ENCODE measurements at places on chromosomes 13 and 19. TPM values are rescaled to one million over a fixed set of nuclear protein-coding genes. Genes with fewer than 3 reads are reported as not detected.
A peak's percentile ranks its signal among the peaks of the same experiment; 100 is the strongest.

The BEST2 gene
- not detected for polyA plus RNA-seq

- no peak for DNase-seq
These were observed 4.7 kb upstream of the ZNF606 start for GRCh38 chr19:58007285-58007684.

DNA sequence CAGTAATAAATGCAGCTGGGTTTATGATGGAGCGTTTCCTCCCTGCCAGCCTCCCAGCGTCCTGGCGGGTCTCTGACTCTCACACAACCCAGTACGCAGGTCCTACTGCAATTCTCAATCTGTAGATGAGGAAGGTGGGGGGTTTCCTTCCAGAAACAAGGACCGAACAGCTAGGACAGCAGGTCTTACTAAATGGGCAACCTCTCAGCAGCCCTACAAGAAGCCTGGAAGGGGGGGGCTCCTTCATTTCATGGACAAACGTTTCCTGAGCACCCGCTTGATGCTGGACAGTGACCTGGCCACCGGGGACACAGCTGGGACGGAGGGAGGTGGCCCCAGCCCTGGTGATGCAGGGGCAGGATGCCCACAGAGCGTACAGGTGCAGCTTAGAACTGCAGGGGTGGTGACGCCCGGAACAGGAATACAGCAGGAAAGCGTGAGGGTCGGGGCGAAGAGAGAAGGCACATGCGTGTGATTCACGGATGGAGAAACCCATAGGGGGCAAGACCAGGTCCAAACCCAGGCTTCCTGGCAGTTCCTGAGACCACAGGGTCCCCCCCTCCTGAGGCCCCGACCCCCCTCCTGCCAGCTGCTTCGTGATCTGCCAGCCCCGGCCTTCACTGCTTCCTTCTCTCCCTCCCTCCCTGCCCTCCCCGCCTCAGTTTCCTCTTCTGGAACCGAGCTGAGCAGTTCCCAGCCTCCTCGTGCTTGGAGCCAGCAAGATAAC lies 732 bp upstream of the C2CD4C start:
- no peak for DNase-seq

- no peak for DNase-seq
These were observed 6.4 kb downstream of the LATS2 start for GRCh38 chr13:21055016-21055415.

GRCh38 chr13:32468502-32469142 lies 40.7 kb upstream of the N4BP2L1 start:
- DNase-seq, result no peak

The OR7A5 gene
- not detected for polyA plus RNA-seq

- no peak for DNase-seq
These were observed 154.2 kb downstream of the TNFRSF19 start for GRCh38 chr13:23724196-23724970.

GRCh38 chr13:30569901-30570576 lies 47.7 kb upstream of the USPL1 start:
- peak; percentile 91 for DNase-seq

GRCh38 chr13:109440320-109440719 lies 346.1 kb downstream of the IRS2 start:
- DNase-seq, result no peak

DNA sequence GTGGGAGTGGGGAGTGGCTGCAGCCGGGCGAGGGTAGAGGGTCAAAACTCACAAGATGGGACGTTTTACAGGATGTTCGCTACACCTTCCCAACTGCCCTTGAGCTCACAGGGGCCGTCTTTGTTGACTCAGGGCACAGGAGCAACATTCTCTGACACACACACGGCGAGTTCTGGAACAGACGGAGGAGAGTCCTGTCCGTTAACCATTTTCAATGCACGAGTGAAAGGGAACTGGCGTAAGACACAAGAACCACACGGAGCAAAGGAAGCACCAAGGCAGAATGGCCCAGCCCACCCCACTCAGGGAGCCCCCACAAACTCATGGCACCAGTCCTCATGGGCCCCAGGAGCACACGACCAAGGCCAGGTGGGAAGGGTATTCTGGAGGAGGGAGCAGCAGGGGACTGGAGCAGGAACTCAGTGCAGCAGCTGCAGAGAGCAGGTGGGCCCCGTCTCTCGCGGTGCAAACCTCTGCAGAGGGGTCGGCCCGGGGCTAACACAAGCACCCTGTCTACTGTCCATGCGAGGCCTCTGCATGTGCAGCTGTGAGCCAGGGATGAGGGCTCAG lies 37.9 kb upstream of the ISYNA1 start:
- no peak for DNase-seq

DNA sequence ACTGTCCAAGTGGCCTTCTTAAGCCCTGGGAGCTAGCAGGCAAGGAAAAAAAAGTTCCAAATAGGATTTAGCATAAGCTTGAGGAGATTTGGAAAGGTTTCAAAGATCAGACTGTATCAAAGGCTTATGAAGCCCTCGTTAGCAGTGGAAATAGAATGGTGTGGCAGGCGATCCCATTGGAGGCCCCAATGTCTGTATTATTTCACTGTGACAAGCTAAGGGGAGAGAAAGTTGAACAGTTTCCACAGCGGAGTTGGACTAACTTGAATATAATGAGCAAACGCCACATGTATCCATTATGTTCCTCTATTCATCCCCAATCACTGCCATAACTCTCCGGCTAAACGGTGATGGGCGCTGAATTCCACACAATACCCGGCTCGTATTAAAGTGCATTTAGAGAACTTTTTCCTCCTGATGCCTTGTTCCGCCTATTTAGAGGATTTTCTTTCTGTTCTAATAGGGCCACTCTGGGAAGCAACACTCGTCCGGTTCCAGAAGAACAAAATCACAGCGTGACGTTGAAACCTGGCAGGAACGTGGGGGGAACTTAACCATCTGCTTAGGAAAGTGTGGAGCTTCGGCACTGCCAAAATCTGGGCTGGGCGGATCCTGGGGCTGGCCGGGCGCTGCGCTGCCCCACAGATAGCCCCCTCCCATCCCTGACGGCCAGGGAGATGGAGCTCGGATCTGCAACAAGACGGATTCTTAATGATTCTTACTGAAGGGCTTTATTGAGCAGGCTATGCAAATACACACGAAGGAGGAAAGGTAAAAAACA lies 1.0 kb upstream of the PCDH8 start:
- DNase-seq, result no peak

GRCh38 chr19:4542896-4543841 lies 3.3 kb upstream of the LRG1 start:
- no peak for DNase-seq

DNA sequence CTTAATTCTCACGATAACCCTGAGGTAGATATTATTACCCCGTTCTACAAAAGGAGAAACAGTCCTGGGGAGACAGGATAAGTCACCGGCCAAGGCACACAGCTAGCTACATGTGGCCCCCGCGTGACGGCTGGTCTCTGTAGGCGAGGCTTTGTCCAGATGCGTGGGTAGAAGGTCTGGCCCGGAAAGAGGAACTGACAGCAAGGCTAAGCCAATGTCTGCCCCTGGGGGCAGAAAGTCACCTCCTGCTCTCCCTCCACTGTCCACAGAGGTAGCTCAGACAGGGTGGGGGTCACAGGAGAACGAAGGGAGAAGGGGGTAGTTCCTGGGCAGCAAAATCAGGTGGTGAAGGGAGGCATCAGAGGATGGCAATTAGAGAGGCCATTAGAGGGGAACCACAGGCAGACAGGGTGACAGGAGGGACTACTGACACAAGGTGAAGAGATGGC lies 1.8 kb downstream of the APOC4 start:
- DNase-seq, result no peak

The FREM2 gene
- polyA plus RNA-seq, result not detected

DNA sequence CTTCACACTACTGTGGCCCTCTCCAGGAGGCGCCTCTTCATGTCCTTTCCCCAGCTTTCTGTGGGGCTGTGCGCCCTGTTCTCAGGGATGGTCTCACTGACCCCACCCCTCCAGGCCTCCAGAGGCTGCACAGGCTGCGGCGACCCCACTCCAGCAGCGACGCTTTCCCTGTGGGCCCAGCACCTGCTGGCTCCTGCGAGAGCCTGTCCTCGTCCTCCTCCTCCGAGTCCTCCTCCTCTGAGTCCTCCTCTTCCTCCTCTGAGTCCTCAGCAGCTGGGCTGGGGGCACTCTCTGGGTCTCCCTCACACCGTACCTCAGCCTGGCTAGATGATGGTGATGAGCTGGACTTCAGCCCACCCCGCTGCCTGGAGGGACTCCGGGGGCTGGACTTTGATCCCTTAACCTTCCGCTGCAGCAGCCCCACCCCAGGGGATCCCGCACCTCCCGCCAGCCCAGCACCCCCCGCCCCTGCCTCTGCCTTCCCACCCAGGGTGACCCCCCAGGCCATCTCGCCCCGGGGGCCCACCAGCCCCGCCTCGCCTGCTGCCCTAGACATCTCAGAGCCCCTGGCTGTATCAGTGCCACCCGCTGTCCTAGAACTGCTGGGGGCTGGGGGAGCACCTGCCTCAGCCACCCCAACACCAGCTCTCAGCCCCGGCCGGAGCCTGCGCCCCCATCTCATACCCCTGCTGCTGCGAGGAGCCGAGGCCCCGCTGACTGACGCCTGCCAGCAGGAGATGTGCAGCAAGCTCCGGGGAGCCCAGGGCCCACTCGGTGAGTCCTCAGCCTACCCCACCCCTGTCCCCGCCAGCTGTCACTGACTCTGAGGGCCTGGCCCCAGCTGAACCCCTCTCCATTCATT lies 11.2 kb downstream of the ARHGAP33 start:
- no peak for DNase-seq

The PALM3 gene
- 0.51 TPM for polyA plus RNA-seq

DNA sequence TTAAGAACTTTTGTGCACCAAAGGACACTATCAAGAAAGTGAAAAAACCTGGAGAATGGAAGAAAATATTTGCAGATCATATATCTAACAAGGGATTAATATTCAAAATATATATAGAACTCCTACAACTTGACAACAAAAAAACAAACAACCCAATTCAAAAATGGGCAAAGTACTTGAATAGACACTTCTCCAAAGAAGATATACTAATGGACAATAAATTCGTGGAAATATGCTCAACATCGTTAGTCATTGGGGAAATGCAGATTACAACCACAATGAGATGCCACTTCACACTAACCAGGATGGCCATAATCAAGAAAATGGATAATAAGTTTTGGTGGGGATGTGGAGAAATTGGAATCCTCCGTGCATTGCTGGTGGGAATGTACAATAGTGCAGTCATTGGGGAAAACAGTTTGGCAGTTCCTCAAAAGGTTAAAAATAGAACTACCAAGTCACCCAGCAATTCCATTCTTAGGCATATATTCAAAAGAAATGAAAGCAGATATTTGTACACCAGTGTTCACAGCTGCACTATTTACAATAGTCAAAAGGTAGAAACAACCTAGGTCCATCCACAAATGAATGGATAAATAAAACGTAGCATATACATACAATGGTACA lies 2.2 kb upstream of the LSR start:
- DNase-seq, result no peak
